Fibroblast of skin of back (primary cell): ENCODE measurements at places on chromosomes 5 and 9.

- no peak for DNase-seq
These were observed 109.6 kb downstream of the PIK3R1 start for GRCh38 chr5:68325065-68325580.

- DNase-seq: no peak
These were observed 682.3 kb downstream of the BRINP1 start for GRCh38 chr9:118686959-118687358.

DNA sequence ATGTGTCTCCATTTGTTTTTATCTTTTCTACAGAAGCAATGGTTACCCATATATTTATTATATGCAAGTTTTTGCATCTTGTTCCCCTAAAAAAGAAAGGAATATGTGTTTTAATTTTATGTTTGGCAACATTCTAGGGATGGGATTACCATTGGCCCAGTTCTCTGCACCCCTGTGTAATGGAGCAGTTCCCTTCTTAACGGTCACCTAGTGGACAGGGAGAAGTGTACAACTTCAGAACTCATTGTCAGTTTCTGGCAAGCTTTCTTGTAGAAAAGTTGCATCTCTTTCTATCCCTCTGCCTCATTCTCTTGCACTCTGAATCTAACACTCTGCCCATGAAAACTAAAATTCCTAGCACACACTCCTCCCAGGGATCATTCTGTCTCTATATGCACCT is 78.2 kb downstream of the DOCK8 start:
- DNase-seq: no peak

DNA sequence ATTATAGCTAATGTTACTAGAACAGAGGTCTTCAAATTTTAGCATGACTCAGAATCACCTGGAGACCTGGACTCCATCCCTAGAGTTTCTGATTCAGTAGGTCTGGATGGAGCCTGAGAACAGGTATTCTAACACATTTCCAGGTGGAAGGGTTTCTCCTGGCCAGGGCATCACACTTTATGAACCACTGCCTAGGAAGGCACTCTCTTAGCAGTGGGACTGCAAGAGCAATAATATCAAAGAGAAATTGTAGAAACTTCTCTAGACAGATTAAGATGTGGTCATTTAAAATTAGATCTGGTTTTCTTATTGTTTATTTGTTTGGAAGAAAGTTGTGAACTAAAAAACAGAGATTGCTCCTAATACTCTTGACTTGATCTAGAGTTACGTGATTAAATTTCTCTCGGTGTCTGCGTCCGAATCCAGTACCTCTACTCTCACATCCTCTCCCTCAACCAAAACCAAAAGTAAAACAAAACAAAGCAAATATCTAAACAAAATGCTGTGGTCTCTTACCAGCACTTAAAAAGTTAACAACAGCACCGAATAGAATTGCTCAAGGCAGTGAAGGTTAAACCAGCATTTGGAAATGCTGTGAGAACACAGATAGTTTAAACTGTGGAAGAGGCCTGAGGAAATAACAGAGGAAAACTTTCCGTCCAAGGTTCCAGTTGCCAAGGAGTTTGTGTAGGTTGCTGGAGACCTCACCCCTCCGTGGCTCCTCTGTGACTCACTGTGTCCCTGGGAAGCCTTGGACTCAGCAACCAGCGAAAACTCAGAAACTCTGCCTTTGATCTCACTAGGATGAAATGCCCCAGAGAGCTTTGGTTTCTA is 193.4 kb downstream of the ARRDC3 start:
- peak; percentile 75 for DNase-seq

DNA sequence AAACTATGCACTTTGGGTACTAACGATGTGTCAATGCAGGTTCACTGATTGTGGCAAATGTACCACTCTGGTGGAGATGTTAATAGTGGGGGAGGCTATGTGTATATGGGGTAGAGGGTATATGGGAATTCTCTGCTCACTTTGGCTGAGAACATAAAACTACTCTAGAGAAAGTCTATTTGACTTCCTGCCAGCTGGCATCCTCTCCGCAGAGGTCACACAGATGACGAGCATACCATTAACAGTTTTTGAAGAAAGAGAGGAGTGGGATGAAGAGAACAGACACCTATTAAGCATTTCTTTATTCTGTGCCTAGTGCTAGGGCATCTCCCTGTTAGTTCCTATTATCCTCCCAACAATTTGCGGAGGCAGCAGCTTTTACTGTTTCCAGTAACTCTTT is 58.4 kb upstream of the TRIM32 start:
- DNase-seq: peak; percentile 31

- DNase-seq: peak; percentile 80
These were observed 92.0 kb upstream of the DNAH5 start for GRCh38 chr5:14036514-14036913.

DNA sequence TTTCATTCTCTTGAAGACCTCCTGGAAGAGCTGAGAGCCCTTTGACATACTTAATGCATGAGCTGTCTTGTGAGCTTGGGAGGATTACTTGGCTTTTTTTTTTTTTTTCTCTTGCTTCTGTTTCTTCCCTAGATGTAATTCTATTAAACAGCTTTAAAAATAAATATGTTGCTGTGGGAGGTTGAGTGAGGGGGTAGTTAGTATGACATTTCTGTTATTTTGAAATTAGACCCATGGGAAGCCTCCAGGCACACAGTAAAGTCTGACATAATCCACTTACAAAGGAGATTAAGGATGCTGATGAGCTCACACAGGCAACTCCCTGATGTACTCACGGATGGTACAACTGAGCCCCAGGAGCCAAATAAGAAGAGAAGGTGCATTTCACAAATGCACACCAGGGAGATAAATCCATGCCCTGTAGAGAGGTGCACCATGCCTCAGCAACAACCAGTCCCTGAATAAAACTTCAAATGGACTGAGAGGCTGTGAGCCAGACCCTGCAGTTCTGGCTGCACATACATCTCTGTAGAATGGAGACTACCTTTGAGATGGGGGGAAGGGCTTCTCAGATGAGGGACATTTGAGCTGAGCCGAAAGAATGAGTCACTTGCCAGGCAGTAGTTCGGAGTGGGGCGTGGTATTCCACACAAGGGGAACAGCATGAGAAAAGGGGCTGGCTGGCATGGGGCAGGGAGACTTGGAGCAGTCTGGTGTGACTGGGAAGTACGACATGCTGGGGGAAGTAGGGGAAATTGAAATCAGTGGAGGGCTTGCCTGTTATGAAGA is 68.7 kb downstream of the ACTL7B start:
- DNase-seq: peak; percentile 94

DNA sequence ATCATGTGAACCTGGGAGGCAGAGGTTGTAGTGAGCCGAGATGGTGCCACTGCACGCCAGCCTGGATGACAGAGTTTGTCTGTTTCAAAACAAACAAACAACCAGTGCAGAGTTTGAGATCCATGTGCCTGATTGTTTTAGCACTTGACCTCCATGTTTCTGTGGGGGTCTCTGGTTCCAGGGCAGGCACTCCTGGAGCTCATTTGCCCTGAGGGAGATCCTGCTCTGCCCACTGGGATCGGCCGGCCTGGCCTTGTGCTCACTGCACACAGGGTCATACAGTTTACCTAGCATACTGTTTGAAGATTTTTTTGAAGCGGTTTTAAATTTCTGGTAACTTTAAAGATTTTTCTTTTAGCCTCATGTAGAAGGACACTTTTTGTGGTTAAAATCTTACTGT is 78.4 kb downstream of the EHMT1 start:
- no peak for DNase-seq

DNA sequence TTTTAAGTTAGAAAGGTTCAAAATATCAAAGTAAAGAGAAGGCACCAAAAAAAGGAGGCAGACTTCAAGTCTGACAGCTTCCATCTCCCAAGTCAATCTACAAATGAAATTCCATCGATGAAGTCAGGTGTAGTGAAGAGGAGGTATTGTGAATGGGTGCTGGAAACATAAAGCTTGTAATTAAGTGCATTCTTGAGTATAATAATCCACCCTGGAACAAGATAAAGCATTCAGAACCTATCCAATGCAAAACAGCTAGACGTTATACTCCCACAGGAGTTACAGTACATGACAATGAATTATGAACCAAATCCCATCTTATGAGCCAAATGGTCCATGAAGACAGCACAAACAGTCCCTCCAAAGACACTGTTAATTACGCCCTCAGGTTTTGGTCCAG is 22.3 kb downstream of the BNC2 start:
- no peak for DNase-seq

GRCh38 chr9:94783102-94783682 is 56.7 kb downstream of the AOPEP start:
- peak; percentile 89 for DNase-seq

GRCh38 chr5:6449465-6450158 is 953 bp downstream of the UBE2QL1 start:
- no peak for DNase-seq

GRCh38 chr9:109922617-109923470 is 142.8 kb downstream of the PALM2AKAP2 start:
- DNase-seq: no peak

DNA sequence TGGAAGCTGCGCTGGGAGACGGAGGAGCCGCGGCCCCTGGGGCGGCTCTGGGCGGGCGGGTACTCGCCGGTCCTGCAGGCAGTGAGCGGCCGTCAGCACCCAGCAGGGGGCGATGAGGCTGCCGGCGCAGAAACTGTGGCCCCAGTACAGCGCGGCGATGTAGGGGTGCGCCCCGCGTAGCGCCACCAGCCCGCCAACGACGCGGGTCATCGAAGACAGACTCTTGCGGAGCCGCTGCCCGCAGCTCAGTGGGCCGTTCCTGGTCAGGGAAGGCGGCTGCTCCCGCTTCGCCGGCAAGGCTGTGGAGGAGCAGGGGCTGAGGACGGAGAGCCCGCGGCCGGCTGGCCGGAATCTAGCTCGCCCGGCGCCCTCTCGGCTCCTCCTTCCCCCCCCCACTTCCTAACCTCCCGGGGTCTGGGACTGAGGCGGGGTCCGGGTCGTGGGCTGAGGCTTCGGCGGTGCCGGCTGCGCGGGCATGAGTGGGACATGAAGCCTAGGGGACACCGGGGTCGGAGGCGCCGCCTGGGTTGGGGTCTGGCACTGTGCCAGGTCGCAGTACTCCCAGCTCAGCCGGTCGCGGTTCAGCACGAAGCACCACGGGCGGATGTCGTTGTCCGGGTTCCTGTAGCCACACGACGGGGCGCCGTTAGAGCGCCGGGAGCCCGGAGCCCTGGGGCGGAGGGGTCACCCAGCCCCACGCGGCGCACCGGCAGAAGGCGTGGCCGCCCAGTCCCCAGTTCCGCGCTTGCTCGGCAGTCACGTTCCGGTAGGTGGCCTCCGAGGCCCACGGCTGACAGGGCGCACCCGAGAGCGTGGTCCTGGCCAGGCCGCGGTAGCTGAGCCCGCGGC is 3.6 kb upstream of the PFN3 start:
- DNase-seq: peak; percentile 76

DNA sequence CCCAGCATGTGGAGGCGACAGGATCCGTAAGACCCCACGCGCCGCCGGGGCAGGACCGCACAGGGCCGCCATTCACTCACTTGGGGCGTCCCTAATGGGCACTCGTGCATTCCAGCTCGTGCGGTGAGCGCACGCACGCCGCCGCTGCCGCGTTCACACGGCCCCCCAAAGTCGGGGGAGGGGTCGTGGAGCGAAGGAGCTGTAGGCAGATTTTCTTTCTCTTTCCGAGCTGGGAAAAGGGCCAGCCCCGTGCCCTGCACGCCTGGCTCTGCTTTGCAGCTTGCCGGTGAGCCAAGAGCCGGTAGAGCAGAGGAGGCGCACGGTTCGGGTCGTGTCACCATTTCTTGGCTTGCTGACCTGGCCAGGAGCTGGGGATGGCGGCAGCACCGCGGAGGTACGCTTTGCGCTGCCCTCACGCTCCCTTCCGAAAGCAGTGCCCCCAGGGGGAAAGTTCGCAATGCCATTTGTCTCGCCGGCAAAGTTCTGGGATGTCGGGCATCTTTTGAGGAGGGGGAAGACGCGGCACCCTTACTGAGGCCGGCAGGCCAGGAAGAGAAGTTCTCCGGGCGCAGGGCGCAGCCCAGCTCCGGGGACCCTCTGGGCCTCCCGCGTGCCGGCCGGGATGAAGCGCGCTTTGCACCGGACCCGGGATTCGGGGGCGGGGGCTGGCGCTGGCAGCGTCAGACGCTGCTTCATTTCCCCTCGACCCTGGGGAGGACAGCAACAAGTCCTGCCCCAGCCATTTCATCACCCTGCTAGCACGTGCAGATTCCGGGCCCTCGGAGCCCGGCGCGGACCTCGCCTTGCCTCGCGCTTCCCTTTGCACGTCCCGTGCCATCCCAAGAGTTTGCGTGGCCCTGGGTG is 898 bp downstream of the STC2 start:
- DNase-seq: peak; percentile 60

DNA sequence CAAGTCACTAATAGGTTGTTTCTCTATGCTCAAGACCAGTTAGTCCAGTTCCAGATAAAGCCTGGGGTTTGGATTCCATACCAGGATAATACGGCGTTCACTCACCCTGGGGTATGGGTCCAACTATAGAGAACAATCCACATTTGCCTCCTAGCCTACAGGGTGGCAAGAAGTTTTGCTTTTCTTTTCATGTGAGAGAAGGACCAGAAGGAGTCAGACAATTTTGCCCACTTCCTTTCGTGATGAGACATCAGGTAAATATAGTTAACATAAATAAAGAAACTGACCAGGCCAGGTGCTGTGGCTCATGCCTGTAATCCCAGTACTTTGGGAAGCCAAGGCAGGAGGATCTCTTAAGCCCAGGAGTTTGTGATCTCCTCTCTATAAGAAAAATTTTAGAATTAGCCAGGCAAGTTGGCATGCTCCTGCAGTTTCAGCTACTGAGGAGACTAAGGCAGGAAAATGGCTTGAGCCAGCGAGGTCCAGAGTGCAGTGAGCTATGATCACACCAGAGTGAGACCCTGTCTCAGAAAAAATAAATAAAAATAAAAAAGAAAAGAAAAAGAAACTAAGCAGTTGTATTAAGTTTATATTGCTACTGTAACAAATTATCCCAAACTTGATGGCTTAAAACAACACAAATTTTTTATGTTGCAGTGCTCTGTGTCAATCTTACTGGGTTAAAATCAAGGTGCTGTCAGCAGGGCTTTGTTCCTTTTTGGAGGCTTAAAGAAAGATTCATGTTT is 7.5 kb upstream of the REEP5 start:
- DNase-seq: no peak

DNA sequence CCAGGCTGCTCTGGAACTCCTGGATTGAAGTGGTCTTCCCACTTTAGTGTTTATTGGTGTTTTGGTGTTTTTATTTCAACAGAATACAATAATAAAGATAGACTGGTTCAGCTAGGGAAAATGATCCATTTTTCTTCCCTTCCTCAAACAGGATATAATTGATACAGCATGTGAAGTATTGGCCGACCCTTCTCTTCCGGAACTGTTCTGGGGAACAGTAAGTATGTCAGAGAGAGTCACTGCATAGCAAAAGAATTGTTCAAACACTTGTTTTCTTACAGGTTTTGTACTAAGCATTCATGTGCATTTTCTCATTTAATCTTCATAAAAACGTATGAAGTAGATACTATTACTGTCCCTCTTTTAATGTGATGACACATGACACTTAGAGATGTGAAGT is 31.6 kb downstream of the NUP188 start:
- no peak for DNase-seq

- DNase-seq: no peak
These were observed 2.8 kb downstream of the MCCC2 start for GRCh38 chr5:71589903-71590302.

- DNase-seq: no peak
These were observed 154.8 kb upstream of the LHFPL2 start for GRCh38 chr5:78803353-78803752.

GRCh38 chr5:154577416-154577815 is 99.4 kb upstream of the HAND1 start:
- no peak for DNase-seq
